NCI-H526 treated with DMSO at 0.1 percent for 48 hours (cell line): ENCODE measurements at places on chromosomes 2 and 18.
A peak's percentile ranks its signal among the peaks of the same experiment; 100 is the strongest.

GRCh38 chr2:86314125-86314524, 23.3 kb downstream of the REEP1 start:
- no peak for DNase-seq

- no peak for DNase-seq
These were observed 3.1 kb upstream of the SNED1 start for GRCh38 chr2:240995041-240996021.

- no peak for DNase-seq
These were observed 336 bp downstream of the THNSL2 start for GRCh38 chr2:88170472-88170892.

DNA sequence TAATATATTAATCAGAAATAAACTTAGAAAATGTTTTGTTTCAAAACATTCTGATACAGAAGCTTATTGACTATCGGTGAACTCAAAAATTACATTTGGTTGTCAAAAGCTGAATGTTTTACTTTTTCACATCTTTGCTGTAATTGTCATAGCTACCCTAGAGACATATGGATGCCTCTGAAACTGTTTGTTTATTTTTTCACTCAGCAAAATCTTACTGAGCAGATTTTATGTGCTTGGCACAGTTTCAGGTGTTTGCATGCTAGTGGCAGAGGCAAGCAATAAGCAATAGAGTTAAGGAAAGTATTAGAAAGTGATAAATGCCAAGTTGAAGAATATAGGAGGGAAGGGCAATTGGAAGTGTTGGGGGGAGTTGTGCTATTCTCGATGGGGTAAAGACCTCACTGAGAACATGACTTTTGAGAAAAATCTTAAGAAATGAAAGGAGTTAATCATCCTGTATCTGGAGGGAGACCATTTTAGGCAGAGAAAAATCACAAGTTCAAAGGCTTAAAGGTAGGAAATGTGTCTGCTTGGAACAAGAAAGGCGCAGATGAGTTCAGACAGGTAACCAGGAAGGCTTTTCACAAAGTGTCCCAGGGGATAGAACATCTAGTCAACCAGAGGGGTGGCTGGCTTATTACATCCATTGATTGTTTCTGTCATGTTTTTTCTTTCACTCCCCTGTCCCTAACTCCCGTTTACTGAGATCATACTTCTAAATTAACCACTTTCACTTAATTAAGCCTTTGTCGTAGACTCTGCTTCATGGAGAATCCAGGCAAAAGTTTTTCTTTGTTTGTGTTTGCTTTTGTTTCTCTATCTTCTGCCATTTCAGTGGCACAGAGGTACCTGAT, 27.2 kb upstream of the COBLL1 start:
- no peak for DNase-seq

- no peak for DNase-seq
These were observed 20.7 kb downstream of the FOSL2 start for GRCh38 chr2:28413152-28413898.

DNA sequence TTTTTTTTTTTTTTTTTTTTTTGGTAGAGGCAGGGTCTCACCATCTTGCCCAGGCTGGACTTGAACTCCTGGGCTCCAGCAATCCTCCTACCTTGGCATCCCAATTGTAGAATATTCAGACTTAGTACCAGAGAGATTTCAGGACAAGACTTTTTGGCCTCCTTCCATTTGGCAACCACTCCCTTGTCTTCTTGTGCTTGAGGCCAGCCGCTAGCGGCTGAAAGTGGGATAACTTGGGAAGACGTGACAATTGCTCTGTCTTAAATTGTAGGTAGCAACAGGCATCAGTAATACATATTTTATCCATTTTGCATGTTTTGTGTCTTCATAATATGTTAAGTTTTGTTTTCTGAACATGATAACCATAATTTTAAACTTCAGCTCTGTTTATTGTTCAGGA, 53.3 kb upstream of the TTN start:
- DNase-seq, result no peak

DNA sequence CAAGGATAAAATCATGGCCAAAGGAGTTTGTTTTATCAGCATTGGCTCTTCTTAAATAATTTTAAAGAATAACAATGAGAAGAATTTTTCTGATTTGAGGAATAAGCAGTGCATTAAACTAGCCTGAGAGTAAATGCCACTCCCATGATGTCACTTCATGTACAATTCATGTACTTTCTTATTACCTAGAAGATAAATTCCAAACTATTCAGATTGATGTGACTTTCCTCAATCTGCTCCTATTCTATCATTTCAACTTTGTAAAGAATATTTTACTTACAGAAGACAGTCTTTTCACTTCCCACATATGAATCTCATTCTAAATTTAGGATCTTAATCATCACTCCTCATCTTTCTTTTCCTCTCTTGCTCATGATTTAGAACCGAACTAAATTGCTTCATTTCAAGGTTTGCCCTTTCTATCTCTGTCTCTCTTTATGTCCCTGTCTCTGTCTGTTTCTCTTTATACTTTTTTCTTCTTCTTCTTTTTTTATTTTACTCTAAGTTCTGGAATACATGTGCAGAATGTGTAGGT, 1142.0 kb upstream of the PIK3C3 start:
- no peak for DNase-seq

GRCh38 chr2:235034265-235035118, 82.7 kb downstream of the SH3BP4 start:
- no peak for DNase-seq

DNA sequence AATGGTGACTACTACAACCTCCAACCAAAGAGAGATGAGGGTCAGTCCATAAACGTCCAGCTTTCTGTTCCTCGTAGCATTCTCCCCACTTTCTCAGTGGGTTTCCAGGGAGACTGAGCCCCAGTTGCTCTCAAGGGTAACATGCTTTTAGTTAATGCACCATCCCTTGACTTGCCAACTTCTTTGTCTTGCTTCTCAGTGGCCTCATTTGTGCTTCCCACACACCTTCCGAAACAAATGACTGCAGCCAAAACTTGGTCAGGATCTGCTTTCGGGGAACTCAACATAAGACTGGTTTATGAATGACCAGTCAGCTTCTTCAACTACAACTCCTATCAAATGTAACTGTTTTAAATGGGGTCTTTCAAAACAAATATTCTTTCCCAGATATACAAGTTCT, 94.1 kb downstream of the COL6A3 start:
- no peak for DNase-seq

DNA sequence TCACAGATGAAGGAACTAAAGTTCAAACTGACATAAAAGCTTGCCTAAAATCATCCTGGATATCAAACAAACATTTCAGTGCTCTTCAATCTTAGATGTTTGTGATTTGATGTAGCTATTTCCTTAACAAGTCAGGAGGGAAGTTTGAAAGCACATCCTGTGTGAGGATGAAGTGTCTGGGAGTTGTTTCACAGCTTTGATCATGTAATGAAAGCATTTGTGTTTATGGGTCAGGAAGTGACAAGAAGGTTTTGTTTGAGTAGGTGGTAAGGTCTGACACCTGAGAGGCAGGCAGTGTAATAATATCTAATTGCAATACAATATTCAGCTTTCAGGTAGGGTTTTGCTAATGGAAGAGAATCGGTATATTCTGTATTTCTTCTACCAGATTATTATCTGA, 26.0 kb upstream of the CSRNP3 start:
- DNase-seq, result no peak

GRCh38 chr2:177056481-177056929, 156.1 kb upstream of the HNRNPA3 start:
- DNase-seq, result no peak

- no peak for DNase-seq
These were observed 3.1 kb downstream of the KCNE4 start for GRCh38 chr2:223055140-223055539.

DNA sequence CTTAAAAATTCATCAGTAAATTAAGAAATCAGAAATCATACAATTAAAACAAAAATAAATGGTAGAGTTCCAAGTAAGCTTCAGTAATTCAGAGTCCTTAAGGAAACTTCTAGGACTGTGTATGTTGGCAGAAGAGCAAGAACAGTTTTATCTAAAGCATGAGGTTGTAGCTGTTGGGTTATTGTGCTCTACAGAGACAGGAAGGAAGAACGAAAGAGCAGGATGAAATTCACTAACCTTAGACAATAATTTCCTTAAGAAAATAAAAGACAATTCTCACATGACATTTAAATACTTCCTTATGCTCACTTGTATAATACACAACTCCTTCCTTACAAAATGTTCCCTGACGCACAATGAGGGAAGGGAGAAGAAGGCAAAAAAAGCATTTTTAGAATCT, 133.4 kb downstream of the STK39 start:
- no peak for DNase-seq

DNA sequence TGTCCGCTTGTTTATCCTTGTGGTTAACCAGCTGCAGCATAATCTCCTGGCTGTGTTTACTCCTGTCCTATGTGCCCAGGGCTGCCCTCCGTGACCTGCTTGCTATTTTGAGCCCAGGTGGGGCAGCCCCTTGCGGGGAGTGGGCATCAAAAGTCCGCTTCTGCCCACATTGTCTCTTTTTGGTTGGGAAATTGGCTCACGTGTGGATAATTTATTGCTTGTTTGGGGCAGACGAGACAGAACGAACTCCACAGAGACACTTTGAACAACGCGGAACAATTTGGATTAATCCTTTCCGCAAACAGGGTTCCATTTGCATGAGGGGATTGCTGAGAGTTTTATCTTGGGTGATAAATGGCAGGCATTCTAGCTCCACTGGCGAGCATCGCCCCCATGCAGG, 8.1 kb upstream of the CXCR4 start:
- DNase-seq, result peak; percentile 54

- DNase-seq, result no peak
These were observed 850.6 kb downstream of the CNTNAP5 start for GRCh38 chr2:124875627-124876244.

DNA sequence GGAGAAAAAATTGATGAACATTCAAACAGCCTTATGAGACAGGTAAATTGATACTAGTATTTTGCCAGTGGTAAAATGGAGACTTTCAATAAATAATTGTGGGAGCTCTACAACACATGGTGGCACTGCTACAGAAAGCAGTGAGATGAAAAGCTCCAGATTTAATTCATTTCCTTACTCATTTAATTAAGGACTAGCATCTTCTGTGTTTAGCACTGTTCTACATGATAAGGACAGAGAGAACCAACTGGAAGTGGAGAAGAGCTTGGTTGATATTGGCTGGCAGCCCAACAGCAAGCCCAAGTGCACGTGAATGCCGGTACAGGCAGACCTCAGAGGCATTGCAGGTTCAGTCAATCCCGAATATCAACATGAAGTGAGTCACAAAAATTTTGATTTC, 470.4 kb upstream of the MYT1L start:
- no peak for DNase-seq

GRCh38 chr2:167054881-167055280, 166.6 kb downstream of the XIRP2 start:
- no peak for DNase-seq

- DNase-seq, result no peak
These were observed 37.3 kb downstream of the FER1L5 start for GRCh38 chr2:96679848-96680247.

DNA sequence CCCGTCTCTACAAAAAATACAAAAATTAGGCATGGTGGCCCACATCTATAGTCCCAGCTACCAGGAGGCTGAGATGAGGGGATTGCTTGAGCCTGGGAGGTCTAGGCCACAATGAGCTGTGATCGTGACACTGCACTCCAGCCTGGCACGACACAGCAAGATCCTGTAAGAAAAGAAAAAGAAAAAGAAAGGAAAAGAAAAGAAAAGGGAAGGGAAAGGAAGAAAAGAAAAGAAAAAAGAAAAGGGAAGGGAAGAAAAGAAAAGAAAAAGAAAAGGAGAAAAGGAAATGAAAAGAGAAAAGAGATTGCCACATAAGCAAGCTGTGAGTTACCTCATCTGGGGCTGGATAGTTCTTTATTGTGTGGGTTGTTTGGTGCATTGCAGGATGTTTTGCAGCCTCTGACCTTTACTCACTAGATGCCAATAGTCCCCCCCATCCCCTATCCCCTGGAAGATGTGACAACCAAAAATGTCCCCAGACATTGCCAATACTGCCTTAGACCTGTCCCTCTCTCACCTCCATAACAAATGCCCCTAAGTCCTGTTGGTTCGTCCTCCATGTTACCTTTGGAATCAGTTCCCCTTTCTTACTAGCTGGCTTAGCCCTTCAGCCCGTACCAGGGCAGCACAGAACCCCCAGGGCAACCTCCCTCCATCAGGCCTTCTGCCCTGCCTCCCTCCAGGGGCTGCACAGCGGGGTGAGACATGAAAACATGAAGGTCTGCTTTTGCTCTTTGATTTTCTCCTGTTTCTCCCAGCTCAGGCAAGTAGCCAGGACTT, 8.9 kb downstream of the ASPRV1 start:
- no peak for DNase-seq

DNA sequence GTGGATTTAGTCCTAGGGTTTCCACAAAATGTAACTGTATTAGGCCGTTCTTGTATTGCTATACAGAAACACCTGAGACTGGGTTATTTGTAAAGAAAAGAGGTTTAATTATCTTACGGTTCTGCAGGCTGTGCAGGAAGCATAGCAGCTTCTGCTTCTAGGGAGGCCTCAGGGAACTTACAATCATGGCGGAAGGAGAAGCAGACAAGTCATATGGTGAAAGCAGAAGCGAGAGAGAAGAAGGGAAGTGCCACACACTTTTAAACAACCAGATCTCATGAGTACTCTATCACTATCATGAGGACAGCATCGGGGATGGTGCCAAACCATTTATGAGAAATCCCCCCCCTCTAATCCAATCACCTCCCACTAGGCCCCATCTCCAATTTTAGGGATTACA, 9.5 kb upstream of the CCDC68 start:
- no peak for DNase-seq

GRCh38 chr2:144827404-144827803, 307.5 kb upstream of the ZEB2 start:
- DNase-seq, result no peak

- DNase-seq, result no peak
These were observed 45.9 kb upstream of the REG3G start for GRCh38 chr2:78979380-78980151.

DNA sequence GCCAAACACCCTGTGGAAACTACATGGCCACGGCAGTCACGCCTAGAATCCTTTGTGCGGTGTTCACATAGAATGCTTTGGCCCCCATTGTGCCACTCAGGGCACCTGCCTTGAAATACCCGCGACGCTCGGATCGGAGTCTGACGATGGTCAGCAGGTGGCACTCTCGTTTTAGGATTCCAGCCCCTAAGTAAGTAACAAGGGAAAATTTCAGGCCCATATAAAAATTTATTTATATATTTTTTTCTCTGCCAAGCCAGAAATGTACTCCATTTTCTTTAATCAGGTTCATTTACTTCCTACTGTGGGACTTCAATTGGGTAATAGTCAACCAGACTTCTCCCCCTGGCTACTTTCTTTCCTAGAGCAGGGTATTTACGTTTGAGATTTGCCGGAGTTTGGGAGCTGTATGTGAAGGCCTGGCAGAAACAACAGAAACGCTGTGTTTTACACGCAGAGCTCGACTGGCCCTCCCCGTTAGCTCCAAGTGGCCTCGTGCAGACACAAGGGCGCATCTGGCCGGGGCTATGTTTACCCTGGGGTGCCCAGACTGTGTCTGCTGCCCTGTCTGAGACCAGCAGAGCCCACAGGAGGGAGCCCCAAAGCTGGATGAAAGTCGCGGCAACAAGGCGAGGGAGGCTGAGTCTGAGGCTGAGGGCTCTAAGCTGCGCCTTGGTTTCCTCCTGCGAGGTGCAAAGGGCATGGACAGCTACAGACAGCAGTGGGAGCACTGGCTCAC, 41.6 kb downstream of the LRRC30 start:
- DNase-seq, result peak; percentile 44
